ENCODE measurements at places on chromosomes 5 and 9.

GRCh38 chr5:148786456-148786855 is 40.0 kb upstream of the ADRB2 start:
- DNase-seq = no peak

GRCh38 chr9:133180953-133181352 is 17.2 kb upstream of the GBGT1 start:
- DNase-seq = no peak

DNA sequence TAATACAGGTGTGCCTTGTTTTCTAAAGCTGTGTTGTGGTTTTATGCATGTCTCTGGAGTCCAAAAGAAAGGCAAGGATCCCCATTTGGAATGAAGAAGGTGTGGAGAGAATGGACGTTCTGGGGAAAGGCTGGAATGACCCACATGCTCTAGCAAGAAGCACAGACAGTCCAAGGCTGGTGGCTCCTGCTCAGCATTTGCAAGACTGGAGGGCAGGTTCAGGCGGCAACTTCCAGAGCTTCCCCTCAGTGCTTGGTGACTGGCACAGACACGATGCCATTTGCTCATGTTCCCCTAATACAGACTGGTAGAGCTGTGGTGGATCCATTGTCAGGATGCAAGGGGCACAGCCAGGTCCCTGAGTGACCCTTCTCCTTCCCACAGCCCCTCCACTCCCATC is 8.2 kb downstream of the SLC22A4 start:
- DNase-seq = no peak

GRCh38 chr9:134778156-134778555 is 102.5 kb upstream of the FCN2 start:
- no peak for DNase-seq
